ENCODE measurements at places on chromosomes 6 and 20.

DNA sequence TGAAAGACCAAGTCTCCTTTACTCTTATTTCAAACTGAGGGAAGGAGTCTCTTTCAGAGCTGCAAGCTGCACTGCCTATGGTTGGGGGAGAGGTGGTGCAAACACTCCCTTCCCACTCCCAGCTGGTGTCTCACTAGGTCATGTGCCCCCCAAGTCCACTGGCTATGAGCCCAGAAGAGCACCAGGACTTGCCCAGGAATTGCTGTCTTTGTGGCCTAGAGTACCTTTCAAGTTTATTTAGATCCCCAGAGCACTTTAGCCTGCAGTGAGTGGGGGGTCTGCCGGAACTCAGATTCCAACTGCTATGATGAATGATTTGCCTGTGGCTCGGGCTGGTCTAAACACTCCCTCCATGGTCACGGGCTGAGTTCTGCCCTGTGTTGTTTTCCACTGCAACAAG, 192.6 kb upstream of the CITED2 start:
- DNase-seq, result no peak

- no peak for DNase-seq
Observed at GRCh38 chr20:59458645-59459044, 145.7 kb upstream of the PHACTR3 start.

- DNase-seq, result no peak
Observed at GRCh38 chr20:10651227-10651990, 22.4 kb downstream of the JAG1 start.

DNA sequence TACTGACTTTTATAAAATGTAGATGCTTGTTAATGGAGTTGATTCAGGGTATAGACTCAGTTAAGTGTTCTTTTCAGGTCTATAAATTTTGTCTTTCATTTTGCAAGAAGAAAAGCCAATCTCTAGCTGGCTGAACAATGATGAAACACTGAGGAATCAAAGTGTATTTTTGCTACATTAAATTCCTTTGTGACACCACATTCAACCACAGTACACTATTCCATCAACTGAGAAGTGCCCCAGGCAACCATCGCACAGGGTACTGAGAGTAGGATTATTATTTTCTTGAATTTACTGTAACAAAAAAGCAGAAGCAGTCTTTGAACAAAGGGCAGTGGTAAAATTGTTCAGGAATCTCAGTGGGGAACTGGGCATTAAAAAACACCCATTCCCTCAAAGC, 83.6 kb downstream of the PREP start:
- DNase-seq, result no peak

GRCh38 chr6:31214516-31214915, 44.0 kb upstream of the POU5F1 start:
- DNase-seq, result no peak

DNA sequence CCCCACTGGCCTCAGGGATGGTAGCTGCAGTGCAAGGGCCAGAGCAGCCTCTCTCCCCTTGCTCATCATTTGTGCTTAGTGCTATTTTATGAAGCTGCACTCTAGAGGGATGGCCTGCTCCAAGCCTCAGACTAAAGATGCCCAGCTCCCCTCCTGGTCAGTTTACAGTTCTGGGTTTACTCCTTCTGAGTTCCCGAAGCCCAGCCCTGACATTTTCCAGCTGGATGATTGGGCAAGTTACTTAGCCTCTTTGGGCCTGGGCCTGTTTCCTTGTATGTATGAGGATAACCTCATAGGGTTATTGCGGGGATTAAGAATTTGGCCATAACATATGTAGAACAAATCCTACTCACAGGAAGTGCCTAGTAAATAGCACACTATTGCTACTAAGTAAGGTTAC, 31.8 kb upstream of the EMILIN3 start:
- no peak for DNase-seq

- DNase-seq, result no peak
Observed at GRCh38 chr6:25623879-25624278, 28.1 kb upstream of the SCGN start.

DNA sequence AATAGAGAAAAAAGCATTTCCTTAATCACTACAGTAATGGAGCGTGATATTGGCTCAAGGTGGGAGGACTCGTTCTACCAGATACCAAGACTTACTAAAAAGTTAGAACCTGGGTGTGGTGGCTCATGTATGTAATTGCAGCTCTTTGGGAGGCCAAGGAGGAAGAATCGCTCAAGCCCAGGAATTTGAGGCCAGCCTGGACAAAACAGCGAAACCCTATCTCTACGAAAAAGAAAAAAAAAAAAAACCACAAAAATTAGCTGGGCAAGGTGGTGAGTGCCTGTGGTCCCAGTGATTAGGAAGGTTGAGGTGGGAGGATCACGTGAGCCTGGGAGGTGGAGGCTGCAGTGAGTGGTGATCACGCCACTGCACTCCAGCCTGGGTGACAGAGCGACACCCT, 24.0 kb upstream of the ATRN start:
- no peak for DNase-seq

GRCh38 chr6:41222513-41222912, 5.6 kb upstream of the TREML4 start:
- no peak for DNase-seq

GRCh38 chr6:37819802-37820717, 533 bp downstream of the ZFAND3 start:
- peak; percentile 13 for DNase-seq

- no peak for DNase-seq
Observed at GRCh38 chr20:50743087-50743486, 11.7 kb downstream of the PARD6B start.

- no peak for DNase-seq
Observed at GRCh38 chr6:40695114-40695513, 108.0 kb upstream of the LRFN2 start.

GRCh38 chr6:26329763-26330511, 35.1 kb upstream of the BTN3A2 start:
- DNase-seq, result peak; percentile 39

DNA sequence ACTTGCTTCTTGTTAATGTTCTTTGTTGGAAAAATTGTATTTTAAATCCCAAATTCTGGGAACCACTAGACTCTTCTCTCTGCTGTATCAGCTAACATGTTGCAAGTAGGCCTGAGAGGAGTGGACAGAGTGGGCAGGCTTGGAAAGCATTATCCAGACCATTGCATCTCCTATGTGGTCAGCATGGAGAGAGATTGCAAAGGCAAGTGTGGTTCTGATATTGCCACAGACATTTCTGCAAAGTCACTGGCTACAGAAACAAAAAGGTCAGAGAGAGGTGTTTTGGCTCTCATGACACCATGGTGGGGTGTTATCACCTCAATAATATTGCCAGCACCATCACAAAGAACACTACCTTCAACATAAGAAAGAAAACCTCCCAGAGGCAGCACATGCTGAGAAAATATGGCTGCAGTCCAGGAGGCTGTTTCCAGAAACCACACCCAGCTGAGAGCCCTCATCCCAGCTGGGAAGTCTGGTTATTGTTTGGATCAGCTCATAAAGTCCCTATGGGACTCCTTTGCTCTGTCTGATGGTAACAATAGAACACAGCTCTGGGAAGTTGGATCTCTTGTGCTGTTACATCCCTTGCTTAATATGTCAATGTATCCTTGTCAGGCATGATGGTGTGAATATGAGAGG, 78.2 kb upstream of the TBX18 start:
- no peak for DNase-seq

GRCh38 chr6:25014791-25015560, 79.2 kb upstream of the RIPOR2 start:
- no peak for DNase-seq

DNA sequence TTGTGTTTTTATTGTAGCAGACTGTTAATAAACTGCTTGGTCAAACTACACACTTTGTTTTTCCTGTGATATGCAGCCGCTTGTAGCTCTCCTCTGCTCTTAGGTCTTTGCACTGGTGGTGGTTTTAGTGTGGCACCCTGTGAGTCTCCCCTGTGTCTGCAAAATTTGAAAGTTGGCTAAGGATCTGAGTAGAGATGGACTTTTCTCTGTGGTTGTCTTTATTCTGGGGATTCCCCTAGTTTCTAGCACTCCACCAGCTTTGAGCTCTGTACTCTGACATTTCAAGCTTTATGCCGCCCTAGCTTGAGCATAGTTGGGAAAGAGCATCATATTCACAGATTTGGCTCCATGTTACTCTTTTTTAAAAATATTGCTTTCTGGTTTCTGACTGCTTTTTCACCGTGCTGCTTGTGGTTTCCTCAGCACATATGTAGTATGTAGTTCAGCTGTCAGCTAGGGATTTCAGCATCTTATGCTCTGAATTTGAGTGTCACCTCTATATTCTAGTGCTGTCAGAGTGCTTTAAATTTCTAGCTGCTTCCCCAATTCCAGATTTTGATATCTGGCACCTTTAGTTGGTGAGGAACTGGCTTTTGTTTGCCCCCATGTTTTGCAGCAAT, 25.4 kb downstream of the CDYL start:
- no peak for DNase-seq

DNA sequence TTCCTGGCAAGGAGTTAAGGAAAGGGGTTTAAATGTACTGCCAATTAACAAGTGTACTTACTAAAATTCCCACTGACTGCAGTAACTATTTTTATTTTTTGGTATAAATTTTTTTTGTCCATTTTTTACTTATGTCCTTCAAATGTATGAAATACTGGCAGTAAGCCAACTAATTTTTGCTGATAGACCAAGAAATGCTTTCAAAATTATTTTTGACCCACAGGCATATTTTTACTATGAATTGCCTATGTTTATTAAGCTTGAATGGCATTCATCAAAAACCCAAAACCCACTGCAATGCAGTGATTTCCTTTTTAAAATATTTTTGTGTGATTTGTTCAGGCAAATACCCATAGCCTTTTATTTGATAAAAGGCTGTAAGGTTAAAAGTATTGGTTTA, 560.1 kb downstream of the UTRN start:
- no peak for DNase-seq

DNA sequence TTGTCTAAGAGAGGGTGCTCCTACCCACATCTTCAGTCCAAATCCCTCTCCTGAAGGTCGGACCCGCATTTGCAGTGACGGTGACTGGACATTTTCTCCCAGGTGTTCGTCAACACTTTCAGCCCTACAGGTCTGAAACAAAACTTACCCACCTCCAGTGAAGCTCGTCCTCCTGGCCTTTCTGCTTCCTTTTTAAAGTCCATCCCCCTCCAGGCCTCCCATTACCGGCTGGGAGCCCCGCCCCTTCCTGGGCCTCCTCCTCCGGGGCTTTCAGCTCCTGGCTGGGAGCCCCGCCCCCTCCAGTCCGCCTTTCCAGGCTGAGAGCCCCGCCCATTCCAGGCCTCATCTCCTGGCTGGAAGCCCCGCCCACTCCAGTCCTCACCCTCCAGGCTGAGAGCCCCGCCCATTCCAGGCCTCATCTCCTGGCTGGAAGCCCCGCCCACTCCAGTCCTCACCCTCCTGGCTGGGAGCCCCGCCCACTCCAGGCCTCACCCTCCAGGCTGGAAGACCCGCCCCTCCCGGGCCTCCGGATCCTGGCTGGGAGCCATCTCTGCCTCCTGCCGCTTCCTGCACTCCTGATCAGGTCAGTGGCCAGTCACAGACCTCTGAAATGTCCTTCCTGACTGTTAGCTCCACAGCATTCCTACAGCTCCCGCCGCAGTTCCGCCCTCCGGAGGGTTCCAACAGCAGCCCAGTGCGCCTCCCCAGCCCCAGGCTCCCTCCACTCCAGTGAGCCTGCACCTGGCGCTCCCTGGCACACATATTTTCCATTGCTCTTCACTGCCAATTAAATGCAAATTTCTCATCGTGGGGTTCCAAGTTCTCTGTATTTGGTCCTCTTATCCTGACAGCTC, 98.5 kb downstream of the LY86 start:
- no peak for DNase-seq

DNA sequence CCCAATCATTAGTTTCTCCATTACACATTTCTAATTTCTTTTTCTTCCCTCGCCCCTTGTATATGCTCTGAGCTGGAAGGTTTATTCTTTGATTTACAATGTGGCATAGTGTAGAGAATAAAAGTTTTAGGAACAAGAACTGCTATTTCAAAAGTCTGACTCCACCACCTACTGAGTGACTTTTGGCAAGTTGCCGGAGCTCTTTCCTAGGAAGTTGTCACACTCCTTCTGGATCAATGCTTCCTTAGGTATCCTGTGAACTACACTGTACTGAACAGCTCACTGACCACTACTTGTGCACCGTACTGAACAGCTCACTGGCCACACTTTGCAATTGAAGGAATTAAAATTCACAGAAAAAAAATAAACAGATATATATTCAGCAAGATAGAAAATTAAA, 458.2 kb downstream of the FRK start:
- no peak for DNase-seq

GRCh38 chr6:5425267-5425666, 164.0 kb downstream of the FARS2 start:
- DNase-seq, result no peak

DNA sequence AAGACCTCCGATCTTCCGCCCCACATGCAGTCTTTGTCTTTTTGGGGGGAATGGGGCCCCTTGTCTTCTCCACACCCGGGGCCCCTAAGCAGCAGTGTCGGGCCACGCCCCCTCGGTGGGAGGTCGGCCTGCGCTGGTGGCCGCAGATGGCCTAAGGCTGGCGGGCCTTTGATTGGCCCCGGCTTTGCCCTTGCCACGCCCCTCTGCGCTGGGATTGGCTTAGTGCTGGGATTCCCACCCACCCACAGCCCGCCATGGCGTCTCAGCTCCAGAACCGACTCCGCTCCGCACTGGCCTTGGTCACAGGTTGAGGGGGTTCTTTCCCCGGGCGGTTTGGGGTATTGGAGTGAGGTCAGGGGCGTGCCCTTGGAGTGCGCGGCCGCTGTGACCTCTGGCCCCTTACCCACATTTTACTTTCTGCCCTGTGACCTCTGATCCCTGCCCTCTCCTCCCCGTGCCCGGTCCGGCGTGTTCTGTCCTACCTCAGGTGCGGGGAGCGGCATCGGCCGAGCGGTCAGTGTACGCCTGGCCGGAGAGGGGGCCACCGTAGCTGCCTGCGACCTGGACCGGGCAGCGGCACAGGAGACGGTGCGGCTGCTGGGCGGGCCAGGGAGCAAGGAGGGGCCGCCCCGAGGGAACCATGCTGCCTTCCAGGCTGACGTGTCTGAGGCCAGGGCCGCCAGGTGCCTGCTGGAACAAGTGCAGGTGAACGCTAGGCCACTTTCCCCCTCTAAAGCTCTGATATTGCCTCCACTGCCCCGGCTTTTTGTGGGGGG, at the start of gene HSD17B8:
Gene HSD17B8 (plus strand): TSS at position 241 of the 776 bp plus-strand sequence. CDS start 14 bp downstream, at position 255.
- DNase-seq, result peak; percentile 89

DNA sequence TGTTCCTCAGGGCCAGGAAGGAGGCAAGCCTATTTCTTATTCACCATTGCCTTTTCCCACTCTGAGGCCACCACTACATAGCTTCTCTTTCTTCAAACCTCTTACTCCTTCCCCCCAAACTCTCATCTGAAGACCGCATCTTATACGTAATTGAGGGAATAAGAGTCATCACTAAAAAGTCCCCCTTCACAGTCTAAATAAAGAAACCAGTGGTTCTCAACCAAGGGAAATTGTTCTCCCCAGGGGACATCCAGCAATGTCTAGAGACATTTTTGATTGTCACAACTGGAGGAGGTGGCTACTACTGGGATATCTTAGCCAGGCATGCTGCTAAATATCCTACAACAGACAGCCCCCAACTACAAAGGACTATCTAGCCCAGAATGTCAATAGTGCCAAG, 327.6 kb upstream of the CNR1 start:
- no peak for DNase-seq
